ENCODE measurements at places on chromosomes 2 and 18. TPM values are rescaled to one million over a fixed set of nuclear protein-coding genes. Genes with fewer than 3 reads are reported as not detected.

ZNF513 gene
- total RNA-seq: 16.4 TPM

CRYGC gene
- total RNA-seq: not detected

GPR55 gene
- 21.5 TPM for total RNA-seq

ELOA2 gene
- not detected for total RNA-seq

ASB18 gene
- total RNA-seq: not detected

MOCOS gene
- total RNA-seq: 0.19 TPM

TUBA3D gene
- not detected for total RNA-seq

MYO1B gene
- total RNA-seq: 3.2 TPM

ANKMY1 gene
- total RNA-seq: 53.2 TPM

CRYBA2 gene
- total RNA-seq: not detected

DNA sequence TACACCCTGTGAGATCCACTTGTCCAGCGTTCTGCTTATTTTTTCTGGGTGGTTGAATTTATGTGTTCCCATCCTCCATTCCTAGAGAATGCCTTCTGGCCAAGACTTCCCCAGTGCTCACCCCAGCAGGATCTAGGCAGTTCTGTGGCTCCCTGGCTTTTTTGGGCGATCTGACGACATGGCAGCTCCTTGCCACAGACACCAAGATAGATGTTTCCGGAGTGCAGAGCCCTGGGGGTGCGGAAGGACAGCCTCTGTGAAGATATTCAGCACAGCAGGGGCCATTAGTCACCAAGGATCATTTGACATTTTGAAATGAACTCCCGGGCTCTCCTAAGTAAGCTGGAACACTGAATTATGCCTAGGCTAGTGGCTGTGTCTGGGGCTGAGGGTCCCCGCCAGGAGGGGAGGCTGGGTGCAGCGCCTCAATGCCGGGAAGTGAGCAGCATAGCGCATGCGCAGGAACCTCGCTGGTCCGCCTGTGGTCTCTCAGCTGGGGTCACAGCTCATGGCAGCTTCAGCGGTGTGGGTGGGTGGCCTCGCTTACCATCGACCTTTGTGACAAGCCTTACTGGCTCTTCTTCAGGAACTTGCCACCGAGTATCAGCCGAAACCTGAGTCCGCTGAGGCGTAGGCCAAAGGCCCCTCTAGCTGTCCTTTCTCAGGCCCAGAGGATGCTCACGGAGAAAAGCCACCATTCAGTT is 60.3 kb downstream of the MEX3C start:
- no peak for DNase-seq

GRCh38 chr2:188235364-188235763 is 56.3 kb upstream of the GULP1 start:
- no peak for DNase-seq

DNA sequence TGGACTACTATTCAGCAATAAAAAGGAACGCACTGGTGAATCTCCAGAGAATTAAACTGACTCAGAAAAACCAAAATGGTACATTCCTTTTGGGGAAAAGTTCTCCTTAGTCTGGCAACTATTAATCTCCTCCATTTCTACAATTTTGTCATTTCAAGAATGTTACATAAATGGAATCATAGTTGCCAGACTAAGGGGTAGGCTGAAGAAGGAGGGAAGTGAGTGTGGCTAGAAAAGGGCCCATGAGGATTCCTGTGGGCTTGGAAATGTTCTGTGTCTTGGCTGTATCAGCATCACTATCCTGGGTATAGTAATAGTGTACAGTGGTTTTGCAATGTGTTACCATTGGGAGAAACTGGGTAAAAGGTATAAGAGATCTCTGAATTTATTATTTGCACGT is 72.4 kb downstream of the ZAP70 start:
- no peak for DNase-seq

DNA sequence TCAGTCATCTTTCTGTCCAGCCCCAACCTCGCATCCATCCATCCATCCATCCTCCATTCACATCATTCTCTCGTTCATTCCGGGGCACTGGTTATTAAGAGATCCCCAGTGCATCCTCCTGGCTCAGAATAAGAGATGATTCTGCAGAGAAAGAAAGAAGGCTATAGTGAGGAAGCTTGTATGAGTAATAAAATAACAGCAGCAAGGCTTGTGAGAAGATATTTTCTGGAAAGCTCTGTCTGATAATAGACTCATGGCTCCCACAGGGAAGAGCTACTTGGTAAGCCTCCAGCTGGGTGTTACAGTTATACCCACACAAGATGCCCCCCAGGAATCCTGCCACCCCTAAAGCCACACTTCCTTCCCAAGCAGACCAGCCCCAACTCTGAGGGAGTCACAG is 143.2 kb downstream of the MTCL1 start:
- no peak for DNase-seq

DNA sequence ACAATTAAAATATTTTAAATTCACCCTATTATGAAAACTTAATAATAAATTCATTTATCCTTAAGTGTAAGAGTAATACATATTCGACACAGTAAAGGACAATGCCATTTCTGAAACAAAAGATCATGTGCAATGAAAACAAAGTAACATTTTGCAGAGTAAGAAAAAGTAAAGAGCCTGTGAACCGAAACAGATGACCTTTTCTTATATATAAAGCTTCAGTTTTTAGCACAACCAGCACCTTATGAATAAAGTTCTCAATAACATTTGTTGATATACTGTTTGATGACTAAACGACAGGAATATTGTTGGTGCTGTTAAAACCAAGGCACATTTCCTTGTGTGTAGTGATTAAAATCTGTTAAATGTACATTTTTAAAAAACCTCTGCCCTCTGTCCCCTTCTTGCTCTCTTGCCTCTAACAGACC is 1.5 kb downstream of the PELI1 start:
- no peak for DNase-seq

DNA sequence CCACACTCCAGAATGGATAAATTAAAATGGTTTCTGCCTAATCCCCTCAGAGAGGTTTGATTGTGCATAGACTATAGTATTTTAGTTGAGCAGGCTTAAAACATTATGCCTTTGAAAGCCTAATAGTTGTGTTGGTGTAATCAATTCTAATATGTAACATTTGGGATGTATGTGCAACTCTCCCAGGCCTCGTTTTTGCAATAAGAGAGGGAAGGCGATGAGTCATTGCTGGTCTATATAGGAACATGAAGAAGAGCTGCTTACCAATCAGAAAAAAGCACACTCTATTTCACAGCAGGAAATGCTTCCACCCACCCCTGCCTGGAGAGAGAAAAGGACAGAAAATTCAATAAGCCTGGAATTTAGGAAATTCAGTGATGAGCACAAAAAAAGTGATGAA is 1424.0 kb upstream of the PIK3C3 start:
- no peak for DNase-seq

All from activated naive CD8-positive, alpha-beta T cell treated with anti-CD3 and anti-CD28 coated beads, Interleukin-2, amount 10 ng/mL, durations not matched to agents 7 days and 5 days (primary cell).